ENCODE measurements at places on chromosomes 1 and 21.

GRCh38 chr1:214458541-214458940, 92.9 kb downstream of the PTPN14 start:
- no peak for DNase-seq

- DNase-seq: peak; percentile 73
Observed at GRCh38 chr21:35559829-35560225, 500.5 kb downstream of the SETD4 start.

- no peak for DNase-seq
Observed at GRCh38 chr21:34571994-34572393, 42.9 kb downstream of the RCAN1 start.

DNA sequence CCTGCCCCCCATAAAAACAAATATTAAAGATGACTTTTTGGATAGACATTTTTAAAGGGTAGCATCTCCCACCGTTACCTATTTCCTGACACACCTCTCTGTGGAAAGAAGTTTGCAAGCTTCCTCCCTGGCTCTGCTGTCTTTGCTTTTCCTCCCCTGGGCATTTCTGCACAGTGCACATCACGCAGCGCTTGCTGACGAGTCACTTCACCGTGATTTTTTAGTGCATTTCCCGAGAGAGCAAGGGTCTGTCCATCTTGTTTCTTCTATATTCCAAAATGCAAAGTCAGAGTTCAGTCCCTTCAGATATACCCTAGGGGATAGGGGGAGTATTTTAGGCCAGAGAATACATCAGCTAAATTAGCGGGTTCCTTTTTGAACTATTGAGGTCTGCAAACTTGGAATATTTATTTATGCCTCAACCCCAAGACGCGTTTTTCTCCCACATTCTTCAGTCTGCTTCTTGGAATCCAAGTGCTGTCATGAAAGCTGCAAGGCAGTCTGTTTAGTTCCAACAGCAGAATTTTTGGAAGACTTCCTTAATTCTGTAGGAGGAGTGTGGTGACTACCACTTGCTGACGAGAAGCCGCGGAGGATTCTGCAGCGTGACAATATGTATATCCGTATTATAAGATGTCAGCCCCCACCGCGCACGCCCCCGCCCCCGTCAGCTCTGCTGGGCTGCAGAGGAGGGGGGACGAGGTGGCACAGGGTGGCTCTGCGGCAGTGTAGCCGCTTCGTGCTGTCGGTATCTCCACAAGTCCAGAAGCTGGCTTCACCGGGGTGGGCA, 22.4 kb downstream of the SMYD2 start:
- DNase-seq: peak; percentile 45

GRCh38 chr1:152009691-152010090, 16.0 kb upstream of the S100A10 start:
- no peak for DNase-seq

GRCh38 chr1:23875382-23875781, 7.3 kb upstream of the FUCA1 start:
- DNase-seq: no peak

- peak; percentile 24 for DNase-seq
Observed at GRCh38 chr1:3907031-3907534, 7.0 kb upstream of the C1orf174 start.

DNA sequence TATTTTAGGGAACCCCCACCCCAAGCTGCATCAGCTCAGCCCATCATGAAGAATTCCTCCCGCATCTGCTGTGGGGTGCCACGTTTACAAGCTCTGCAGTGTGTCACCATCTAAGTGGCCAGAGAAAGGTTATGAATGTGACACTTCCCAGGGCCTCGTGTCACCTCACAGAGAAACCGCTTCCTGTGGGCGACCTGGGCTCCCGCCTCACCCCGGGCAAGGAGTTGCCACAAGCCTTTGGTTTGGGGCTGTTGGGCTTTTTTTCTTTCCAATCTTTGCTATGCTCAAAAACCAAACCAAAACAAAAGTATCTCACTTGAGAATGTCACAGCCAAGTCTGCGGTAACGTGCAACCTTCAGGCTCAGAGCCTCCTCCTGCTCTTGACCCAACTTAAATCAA, 82.1 kb upstream of the ARHGEF16 start:
- no peak for DNase-seq

DNA sequence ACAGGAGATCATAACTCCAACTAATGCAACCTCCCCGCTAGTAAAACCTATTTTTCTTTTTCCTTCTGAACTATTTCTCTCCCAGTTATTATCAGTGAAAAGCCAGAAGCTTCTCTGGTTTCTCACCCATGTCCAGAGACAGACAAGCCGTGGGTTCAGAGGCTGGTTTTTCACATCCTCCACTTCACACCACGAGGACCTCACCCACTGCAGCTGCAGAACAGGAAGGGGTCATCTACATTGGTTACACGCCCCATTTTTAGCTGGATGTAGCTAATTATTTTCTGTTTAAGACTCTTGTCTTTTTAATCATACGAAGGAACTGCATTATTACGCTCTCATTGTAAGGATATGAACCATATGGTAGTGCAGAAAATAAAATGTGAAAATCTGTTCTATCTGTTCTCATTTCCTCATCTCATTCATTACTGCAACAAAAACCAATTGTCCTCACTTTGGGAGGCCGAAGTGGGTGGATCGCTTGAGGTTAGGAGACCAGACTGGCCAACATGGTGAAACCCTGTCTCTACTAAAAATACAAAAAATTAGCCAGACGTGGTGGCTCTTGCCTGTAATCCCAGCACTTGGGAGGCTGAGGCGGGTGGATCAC, 39.1 kb upstream of the CLDN14 start:
- DNase-seq: no peak

DNA sequence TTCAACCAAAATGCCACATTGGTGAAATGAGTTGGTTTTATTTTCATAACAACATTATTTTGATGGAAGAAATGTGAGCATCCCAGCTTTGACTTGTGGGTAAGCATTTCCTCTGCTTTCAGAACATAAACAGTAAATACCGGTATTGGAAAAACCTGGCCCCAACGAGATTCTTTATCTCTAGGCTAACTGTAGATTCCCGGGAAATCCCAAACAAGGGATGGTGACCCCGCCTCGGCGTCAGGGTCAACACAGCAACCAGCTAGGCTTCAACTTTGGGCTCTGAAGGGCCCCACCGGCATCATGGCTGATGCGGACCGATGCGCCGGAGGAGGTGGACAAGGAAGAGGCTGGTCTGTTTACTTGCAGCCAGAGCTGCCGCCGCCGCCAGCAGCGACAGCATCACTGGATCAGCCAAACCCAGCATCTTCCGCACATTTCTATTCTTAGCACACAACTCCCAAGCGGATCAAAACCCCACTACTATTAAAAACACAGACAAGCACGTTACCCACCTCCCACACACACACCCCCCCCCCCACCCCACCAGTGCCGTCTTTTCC, 1.1 kb downstream of the AKT3 start:
- peak; percentile 64 for DNase-seq

DNA sequence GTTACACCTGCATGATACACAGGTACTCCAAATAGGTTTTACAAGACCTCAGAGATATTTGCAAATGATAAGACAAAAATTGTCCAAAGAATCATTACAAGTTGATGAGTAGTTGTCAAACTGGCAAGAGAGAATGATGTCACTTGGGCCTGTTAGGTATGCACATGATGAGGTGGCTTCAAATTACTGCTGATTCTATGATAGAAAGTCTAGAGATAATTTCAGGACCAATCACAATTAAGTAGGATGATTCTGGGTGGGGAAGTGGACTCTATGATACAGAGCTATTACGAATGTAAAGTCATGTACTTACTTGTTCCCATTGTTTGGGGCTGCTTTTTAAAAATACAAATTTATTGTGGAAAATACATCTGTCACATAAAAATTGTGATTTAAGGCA, 5.2 kb upstream of the SPRR1B start:
- no peak for DNase-seq
